ACHN (cell line): ENCODE measurements at places on chromosomes 11 and 22.
A peak's percentile ranks its signal among the peaks of the same experiment; 100 is the strongest.

DNA sequence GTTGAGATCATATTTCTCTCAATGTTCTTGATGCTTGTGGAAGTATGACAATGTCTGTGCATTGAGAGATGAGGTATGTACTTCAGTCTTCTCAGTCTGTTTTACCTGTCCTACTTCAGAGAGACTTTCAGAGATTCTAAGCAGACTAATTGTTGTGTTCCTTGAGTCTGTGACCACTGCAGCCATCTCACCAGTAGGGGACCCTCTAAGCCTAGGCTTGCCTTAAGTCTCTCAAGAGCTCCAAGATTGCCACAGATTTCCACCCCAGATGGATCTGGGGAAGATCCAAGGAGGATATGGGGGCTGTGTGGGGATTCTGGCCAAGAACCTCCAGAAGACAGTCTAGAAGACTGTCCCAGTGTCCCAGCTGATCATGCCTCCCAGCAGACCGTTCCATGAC is 179.9 kb upstream of the PLET1 start:
- DNase-seq = peak; percentile 6

- DNase-seq = no peak
Observed at GRCh38 chr11:86243396-86243795, 1.2 kb upstream of the EED start.

DNA sequence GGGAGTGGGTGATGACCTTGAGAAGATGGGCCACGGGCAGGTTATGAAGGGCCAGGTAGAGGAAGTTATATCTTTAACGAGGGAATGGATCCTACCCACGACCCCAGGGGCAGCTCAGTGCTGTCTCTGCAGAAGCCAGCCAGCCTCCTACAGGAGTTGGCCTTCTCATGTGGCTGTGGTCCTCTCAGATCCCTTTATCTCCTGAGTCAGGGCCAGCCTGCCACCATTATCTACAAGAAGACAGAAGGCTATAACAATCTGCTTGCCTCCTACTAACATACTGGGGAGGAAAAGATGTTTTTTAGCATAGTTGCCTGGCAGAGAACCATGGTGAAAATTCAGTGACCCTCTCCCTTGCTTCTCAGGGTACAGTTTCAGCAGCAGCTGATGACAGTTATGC is 7.0 kb upstream of the YWHAH start:
- DNase-seq = no peak

DNA sequence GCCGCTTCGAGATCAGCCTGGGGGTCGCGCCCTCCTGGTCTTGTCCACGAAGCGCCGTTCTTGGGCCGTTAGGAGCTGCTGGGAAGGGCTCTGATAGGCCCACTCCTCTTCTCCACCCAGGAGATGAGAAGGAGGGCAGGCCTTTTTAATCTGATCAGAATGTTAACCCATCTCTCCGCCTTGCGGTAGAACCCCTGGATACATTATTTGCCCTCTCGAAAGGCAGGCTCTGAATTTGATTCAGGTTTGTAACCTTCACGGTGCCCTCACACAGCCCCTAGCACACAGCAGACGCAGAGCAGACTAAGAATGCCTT is at the start of gene CCDC83:
CCDC83 (plus strand) TSS at position 43 of the 316 bp plus-strand sequence. CDS start 9,741 bp downstream, outside the sequence.
- DNase-seq = no peak

- DNase-seq = peak; percentile 49
Observed at GRCh38 chr11:36672815-36673450, 74.9 kb upstream of the RAG2 start.
